ENCODE measurements at places on chromosomes 2 and 18. TPM values are rescaled to one million over a fixed set of nuclear protein-coding genes. Genes with fewer than 3 reads are reported as not detected.

- DNase-seq: no peak
- H3K4me1 ChIP-seq: no peaks in the 10 kb centered on the region
- no peak overlapping the region for H3K4me3 ChIP-seq
Observed at GRCh38 chr2:44804406-44805265, 136.9 kb upstream of the SIX3 start.

- no peaks in the 10 kb centered on the region for H3K36me3 ChIP-seq
- no peak for DNase-seq
- no peak overlapping the region for H3K27ac ChIP-seq
- H3K4me1 ChIP-seq: no peaks in the 10 kb centered on the region
- H3K4me3 ChIP-seq: no peak overlapping the region
Observed at GRCh38 chr18:24443870-24444269, 16.6 kb upstream of the HRH4 start.

DNA sequence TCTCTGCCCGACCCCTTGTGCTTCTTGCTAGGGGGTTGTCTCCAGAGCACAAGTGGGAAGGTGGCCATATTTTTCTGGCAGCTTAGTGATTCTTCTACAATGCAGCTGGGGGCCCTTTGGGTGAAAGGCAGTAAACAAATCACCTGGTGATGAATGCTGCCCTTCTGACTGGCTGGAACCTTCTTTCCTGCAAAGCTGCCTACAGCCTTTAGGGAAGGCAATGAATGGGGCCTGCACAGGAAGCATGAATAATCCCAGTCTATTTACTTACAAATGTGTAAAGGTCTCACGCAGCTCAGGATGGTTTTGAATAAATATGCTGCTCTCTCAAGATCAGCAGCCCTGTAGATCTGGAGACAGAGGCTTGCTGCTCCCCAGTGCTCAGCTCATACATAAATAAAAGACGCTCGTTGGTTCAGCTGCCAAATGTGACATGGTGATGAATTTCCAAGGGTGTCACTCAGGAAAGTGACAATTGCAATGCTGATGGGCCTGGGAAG is 289.2 kb downstream of the TDRD15 start:
- no peak overlapping the region for H3K27ac ChIP-seq
- H3K36me3 ChIP-seq: no peaks in the 10 kb centered on the region
- no peak overlapping the region for H3K4me3 ChIP-seq
- no peaks in the 10 kb centered on the region for H3K4me1 ChIP-seq
- no peak for DNase-seq

- DNase-seq: peak; percentile 80
- H3K36me3 ChIP-seq: no peaks in the 10 kb centered on the region
- H3K27ac ChIP-seq: peak overlapping the region; percentile 95
- H3K4me3 ChIP-seq: peak overlapping the region; percentile 83
Observed at GRCh38 chr2:188292348-188293239, 920 bp downstream of the GULP1 start.

DNA sequence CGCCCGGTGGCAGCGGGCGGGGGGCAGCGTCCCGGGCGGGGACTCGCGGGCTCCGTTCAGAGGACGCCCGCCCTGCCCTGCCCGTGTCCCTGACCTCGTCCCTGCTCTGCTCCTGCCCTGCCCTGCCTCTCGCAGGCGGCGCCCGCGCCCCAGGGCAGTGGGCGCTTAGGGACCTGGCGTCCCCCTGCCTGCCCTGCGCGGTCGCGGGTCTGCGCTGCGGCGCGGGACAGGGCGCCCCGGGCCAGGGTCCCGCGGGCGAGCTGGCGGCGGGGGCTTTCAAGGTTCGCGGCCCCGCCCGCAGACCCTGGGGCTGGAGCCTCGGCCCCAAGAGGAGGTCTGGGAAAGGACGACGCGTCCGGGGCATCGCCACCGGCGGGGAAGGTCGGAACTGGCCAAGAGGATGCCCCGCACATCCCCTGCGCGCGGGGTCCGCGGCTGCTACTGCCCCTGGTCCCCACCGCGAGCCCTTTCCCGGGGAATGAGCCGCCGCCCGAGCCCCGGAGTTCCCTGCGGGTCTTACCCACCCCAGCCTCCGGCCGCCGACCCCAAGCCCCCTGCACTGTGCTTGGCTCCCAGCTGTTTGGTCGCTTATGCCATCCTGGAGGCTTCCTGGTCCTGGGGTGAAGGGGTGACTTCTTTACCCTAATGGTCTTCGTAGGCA is 679 bp downstream of the RNF144A start:
- peak overlapping the region; percentile 64 for H3K27ac ChIP-seq
- no peaks in the 10 kb centered on the region for H3K4me1 ChIP-seq
- peak overlapping the region; percentile 70 for H3K4me3 ChIP-seq
- no peak for DNase-seq
- no peaks in the 10 kb centered on the region for H3K27me3 ChIP-seq
- H3K36me3 ChIP-seq: no peaks in the 10 kb centered on the region

Gene MSTN
- 0.73 TPM for total RNA-seq

Measured in breast epithelium (tissue), 4 donors.